Astrocyte of the hippocampus (primary cell): ENCODE measurements at places on chromosomes 6 and 20.

DNA sequence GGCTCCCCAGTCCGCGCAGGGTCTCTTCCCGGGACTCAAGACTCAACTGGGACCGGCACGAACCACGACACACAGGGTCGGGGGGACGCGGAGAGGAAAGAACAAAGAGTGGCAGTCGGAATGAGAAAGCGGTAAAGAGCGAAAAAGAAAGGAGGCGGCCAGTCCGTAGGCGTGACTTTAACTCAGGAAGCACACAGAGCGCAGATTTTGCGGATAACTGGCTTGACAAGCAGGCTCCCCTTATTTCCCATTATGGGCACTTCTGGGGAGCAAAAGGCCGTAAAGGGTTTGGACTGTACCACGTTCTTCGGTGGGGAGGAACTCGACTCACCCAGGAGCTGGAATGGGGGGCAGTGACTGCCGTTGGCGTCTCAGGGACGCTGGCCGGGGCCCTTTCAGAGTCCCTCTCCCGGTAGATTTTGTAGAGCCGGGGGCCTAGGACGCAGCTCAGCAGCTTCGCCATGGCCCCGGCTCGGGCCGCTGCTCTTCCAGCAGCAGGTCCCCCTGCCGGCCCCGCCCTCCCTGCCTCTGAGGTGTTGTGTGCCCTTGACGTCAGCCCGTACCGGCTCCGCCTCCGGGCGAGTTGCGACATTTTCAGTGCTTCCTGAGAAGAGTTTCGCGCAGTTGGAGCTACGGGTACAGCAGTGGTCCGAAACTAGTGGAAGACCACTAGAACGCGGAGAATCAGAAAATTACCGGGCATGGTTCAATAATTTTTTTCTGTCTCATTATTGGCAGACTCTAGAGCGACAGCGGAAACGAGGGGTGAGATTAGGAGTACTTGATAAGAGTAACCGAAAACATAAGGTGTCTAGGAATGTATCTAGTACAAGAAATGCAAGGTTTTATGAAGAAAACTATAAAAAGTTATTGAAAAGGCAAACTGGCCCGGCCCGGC lies at the start of gene ABHD16A:
ABHD16A (minus strand) TSS at position 506 of the 898 bp plus-strand sequence; CDS start at position 463, 43 bp downstream.
- DNase-seq, result peak; percentile 99

- DNase-seq, result no peak
Measured at GRCh38 chr20:20225325-20226043, 142.4 kb upstream of the INSM1 start.

DNA sequence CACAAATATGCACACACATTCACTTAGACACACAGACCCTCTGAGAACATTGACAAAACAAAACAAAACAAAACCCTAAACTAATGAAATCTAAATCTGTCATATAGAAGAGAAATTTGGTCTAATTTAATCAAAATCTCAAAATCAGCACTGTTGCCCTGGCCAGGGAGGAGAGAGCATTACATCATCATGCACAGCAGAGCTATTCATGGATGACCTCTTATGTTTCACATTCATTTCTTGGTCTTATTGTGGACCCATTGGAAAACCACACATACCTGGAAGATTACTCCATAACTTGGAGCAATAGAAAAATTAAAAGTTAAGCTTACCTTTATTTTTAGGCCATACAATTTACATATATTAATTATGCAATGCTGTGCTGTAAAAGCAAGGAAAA lies 1223.6 kb upstream of the GJE1 start:
- peak; percentile 20 for DNase-seq

GRCh38 chr6:97023982-97024381 lies 99.5 kb downstream of the KLHL32 start:
- no peak for DNase-seq

DNA sequence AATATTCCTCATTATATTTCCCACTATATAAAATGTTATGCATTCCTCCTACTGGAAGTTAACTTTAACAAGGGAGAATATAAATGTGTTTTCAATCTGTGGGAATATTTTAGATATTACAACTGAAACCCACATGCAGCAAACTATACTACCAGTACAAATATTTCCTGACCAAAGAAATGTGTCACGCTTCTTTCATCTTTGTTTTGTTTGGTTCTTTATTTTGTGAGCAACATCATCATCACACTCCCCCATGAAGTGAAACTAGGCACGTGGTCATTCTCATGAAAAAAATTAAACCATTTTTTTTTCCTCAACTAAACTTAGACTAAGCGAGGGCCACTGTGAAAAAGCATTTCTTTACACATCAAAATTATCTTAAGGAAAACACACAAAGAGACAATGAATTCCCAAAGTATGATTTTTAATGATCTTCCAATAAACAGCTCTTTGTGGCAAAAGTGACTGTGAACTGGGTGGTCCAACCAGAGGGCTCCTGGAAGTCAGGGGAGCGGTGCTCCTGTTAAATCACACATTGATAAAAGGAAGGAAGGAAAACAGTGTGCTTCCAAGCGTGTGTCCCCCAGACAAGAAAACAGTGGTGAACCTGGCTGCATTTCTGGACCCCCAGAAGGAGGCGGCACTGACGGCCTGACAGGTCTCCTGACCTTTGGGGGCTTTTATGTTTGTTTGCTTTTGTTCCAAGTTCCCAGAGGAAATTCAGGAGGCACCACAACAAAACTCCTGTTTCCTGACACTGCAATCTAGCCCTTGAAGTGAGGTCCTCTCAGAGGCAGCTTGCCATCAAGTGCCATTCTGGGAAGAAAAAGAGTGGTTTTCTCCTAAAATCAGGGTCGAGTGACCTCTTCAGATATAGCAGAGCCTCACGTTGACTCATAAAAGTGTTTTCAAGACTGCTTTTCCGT lies 166.8 kb upstream of the FOXQ1 start:
- no peak for DNase-seq

DNA sequence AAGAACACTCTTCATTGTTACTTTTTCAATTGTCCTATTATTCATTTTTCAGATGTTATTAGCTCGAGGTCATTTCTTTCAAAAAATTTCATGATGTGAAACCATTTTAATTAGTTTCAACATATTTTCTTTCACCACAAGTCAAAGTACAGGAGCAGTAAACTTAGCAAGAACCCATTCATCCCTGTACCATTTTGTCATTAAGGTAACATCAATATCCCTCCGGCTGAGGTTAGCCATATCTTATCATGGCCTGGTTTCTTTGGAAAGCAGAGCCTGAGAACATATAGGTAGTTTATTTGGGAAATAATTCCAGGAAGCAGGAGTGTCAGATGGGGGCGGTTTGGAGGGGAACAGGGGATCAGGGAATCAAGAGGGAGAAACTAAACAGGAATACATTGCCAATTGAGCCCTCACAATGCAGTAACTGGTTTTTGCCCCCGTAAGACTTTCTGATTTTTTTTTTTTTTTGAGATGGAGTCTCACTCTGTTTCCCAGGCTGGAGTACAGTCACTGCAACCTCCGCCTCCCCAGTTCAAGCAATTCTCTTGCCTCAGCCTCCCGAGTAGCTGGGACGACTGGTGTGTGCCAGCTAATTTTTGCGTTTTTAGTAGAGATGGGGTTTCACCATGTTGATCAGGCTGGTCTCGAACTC lies 83.7 kb downstream of the MKKS start:
- no peak for DNase-seq

DNA sequence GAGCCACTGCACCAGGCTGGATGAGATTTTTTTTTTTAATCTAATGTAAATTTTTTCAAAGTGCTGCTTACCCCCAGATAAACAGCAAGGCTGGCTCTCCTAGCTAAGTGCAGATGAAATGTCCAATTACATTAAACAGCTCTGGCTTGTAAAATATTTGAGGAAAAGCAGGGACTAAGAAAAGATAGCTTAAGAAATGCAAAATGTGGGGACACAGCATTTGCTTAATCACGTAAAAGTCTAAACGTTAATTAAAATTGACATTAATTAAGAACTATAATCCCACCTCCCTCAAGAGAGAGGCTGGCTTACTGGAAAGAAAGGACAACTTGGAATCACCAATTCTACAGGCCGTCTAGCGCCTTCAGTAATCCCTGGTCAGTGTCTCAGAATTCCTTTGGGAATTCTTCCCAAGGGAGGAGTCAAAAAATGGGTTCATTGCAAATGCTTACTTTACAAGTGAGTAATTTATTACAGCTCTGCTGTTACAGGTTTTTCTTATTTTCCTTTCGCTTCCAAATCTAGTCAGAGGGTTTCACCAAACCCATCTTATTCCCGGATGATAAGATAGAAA lies 13.6 kb upstream of the MARCKS start:
- no peak for DNase-seq

GRCh38 chr6:8736156-8736895 lies 301.0 kb upstream of the SLC35B3 start:
- peak; percentile 10 for DNase-seq

- DNase-seq, result peak; percentile 90
Measured at GRCh38 chr20:53774461-53775203, 181.0 kb upstream of the ZNF217 start.

DNA sequence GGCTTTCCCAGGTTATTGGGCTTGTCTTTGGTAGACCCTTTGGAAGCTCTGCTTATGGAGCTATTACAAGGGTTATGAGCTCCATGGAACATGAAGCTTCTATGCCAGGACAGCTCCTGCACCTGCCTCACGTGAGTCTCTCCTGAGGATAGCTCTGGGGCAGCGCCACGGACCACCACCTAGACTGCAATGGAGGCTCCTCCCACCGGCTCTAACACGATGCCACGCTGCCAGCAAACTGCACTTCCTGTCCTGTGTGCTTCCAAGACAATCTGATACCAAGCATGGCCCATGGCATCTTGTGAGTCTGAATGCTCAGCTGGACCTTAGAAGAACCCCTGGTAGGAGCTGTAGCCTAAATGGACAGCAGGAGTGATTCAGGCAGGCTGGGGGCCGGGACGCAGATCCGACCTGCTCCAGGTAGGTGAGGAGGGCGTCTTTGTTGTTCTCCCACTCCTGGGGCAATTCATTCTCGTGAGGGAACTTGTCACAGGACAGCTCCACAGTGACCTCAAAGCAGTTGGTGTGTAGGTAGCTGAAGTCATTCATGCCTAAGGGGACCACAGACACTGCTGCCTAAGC lies 5.5 kb downstream of the CPXM1 start:
- DNase-seq, result no peak

GRCh38 chr6:41975276-41975675 lies 33.7 kb upstream of the CCND3 start:
- DNase-seq, result no peak
